Suppressor macrophage treated with lipopolysaccharide for 1 hour (primary cell): ENCODE measurements at places on chromosomes 3 and 15.
A peak's percentile ranks its signal among the peaks of the same experiment; 100 is the strongest.

- DNase-seq = peak; percentile 24
These were observed 154.2 kb upstream of the TNIK start for GRCh38 chr3:171614318-171614921.

DNA sequence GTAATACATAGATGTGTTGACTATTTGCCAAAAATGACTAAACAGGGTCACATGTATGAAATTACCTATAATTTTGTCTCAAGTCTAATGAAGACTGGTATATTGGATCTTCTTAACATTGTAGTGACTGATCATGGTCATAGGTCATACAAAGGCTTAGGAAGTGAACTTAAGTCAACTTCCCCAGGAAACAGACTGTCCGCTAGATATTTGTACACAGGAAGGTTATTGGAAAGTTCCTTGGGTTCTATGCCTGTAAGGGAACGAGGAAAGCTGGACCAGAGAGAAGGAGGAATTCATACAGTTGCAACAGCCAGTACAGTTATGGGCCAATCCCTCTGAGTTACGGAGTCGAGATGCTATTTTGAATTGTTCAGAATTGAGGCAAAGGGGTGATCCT is 462.0 kb upstream of the THRB start:
- DNase-seq = no peak

DNA sequence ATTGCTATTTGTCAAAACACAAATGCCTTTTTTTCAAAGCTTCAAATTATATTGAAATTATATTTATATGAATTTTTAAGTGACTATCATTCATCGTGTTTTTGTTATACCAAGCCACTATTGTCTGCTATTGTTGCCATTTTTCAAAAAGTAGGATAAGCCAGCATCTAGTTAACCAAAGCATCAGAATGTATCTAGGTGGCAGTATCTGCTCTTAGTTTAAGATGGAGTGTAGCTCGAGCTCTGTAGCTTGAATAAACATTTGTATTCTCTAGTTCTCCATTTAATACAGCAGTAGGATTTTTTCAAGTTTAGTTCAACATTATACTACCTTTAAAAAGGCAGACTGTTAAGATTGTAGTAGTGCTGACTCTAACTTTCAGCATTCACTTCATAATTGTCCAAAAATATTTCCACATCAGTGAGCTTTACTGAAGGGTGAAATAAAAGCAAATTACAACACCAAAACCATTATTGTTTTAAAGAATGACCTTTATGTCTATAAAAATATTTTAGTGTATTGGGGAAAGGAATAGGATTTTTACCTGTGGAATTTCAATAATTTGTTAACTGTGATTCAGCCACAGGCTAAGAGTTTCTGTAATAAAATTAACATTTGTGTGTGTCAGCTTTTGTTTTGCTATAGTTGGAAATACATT is 19.6 kb upstream of the C15orf61 start:
- no peak for DNase-seq

DNA sequence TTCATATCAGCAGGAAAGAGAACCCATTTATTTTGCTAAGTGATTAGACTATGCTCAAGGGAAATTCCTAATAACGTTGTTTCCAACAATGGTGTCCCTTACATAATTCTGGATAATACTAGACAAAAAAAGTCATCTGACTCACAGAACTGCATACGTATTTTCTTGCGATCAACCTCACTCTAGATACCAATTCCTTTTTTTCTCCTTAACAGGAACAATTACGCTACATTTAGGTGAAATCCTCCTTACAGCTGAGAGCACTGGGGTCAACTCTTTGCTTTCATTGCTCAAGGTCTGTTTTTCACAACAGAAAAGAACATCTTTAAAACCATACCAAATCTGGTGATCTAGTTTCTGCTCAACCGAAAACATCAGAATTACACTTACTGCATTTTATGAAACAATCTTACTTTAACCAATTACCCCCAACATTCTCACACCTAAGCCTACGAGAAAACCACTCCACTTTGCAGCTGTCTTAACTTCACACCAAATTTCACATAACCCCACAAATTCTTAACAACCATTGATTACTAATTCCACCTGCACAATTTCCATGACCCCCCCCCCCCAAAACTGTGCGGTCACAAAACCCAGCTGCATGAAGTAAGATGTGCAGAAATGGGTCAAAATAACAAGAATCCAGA is 61.2 kb upstream of the ICE2 start:
- no peak for DNase-seq

DNA sequence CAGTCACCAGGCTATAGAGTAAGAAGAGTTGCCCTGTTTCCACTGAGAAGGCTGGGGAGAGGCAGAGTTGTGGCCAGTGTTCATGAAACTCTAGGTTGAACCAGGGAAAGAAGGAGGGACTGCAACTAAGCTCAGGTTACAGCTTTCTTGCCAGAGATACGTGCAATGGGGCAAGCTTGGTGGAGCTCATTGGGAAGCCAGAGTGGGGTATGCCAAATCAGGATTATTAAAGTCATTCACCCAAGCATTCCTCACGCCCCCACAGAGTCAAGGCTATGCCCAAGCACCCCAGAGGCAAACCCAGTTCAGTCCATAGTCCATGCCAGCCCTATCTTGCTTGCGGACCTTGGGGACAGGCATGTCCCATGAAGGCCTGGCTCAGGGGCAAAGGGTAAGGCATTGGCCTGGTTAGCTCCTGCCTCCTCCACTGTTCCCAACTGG is 17.6 kb downstream of the SLC6A20 start:
- no peak for DNase-seq

DNA sequence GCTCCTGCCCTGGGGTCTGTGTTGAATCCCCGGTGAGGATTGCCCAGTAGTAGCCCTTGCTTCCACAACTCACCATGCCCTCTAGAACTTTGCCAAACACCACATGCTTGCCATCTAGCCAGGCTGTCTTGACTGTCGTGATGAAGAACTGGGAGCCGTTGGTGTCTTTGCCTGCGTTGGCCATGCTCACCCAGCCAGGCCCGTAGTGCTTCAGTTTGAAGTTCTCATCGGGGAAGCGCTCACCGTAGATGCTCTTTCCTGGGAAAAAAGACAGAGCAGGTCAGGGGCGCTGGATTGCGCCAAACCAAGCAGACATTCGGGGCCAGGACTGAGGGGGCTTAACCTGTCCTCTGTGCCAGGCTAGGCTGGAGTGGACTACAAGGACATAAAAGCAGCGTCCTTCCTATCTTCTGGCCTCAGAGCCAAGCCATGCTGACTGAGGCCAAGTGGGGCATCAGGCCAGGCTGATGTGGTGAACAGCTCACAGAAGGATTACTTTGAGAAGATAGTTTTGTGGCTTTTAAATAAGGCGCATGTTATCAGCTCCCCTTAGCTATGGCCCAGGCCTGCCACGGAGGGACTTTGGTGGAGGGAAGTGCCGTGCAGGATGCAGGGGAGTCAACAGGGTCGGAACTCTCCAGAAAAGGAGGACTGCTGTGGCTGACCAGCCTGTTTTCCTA is 5.3 kb downstream of the SNX22 start:
- DNase-seq = no peak

GRCh38 chr15:73889053-73889761 is 15.8 kb downstream of the TBC1D21 start:
- DNase-seq = no peak

- DNase-seq = no peak
These were observed 50.0 kb downstream of the TRIM42 start for GRCh38 chr3:140727886-140728285.

GRCh38 chr3:172216911-172217310 is 177.5 kb downstream of the FNDC3B start:
- DNase-seq = no peak

DNA sequence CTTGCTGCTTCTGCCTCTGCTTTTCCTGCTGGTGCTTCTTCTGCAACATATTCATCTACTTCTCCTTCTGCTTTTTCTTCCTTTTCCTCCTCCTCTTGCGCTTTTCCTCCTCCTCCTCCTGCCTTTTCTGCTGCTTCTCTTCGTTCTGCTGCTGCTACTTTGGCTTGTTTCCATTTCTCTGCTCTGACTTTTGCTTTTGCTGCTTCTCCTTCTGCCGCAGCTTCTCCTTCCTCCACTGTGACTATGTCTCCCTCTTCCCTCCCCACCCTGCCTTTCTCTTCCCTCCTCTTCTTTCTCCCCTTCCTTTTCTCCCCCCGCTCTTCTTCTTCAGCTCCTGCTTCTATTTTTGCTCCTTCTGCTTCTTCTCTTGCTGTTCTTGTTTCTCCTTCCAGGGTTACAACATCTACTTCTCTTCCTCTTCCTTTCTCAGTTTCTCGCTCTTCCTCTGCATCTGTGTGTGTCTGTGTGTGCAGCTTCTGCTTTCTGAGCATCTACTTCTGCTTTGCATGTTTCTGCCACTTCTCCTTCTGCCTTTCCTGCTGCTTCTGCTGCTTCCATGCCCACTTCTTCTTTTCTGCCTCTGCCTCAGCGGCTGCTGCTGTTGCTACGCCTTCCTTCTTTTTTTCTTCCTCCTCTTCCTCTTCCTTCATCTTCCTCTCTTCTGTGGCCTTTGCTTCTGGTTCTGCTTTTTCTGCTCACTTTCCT is 51.4 kb downstream of the FAM43A start:
- DNase-seq = peak; percentile 91

GRCh38 chr3:122893754-122894668 is 99.1 kb downstream of the SLC49A4 start:
- DNase-seq = no peak

- DNase-seq = no peak
These were observed 36.0 kb downstream of the FBLN2 start for GRCh38 chr3:13584901-13585300.

DNA sequence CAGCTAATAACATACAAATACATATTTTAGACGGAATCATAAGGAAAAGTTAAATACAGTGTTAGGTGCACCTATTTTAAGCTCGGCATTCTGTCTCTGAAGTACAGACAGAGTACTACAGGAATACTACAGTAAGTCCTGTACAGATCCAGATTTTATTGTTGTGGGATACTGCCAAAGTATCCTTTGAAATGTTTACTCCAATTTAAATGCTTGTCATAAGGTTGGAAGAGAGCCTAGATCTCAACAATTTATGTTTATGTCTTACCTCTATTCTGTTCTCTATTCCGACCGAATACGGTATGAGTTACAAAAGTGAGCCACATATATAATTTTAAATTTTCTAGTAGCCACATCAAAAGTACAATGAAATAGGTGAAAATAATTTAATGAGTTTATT is 25.3 kb downstream of the PLD1 start:
- no peak for DNase-seq

- peak; percentile 7 for DNase-seq
These were observed 110.8 kb downstream of the BBX start for GRCh38 chr3:107633327-107634098.

- DNase-seq = no peak
These were observed 111.7 kb upstream of the NR2F2 start for GRCh38 chr15:96218623-96219455.

DNA sequence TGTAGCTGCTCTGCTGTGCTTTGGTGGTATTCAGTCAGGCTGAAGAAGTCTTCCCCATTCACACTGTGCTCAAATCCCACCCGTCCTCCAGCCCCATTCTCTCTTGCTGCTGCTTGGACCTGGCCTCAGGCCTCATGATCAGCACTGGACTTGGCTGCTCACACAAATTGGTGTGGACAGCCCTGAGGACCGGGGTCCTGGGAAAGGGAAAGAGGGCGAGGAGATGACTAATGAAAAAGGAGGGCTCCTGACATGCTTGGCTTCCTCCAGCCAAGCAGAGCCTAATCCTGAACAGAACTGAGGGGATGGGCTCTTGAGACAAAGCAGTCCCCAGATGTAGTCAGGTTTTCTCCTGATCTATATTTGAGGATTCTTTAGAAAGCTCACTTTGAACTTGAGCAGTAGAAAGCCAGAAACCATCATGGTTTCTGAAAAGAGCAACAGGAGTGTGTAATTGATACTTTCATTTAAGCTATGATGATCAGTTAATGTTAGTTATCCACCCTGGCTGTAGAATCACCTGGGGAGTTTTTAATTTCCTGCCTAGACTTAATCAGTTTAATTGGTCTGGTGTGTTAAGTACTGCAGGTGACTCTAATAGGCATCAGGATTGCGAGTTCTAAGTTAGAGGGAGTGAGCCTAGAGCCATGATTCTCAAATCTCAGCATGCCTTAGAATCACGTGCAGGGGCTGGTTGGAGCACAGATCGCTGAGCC is 79.4 kb upstream of the THBS1 start:
- no peak for DNase-seq

GRCh38 chr3:66355394-66355793 is 134.6 kb downstream of the SLC25A26 start:
- no peak for DNase-seq

DNA sequence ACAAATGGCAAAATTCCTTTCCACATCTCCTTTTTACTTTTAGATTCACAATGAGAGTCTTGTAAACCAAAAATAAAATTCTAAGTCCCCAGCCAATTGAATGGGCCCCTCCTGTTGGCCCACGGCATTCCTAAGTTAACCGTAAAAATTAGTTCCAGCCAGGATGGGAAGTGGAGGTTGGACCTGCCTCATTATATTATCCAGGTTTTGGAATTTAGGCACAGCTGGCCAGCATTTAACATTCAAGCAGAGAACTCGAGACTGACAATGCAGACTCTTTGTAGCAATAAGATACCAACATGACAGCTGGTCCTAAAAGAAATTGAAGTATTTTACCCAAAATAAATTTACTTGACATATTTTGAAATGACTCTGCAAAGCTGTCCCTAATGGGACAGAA is 321.0 kb upstream of the NAALADL2 start:
- DNase-seq = no peak

DNA sequence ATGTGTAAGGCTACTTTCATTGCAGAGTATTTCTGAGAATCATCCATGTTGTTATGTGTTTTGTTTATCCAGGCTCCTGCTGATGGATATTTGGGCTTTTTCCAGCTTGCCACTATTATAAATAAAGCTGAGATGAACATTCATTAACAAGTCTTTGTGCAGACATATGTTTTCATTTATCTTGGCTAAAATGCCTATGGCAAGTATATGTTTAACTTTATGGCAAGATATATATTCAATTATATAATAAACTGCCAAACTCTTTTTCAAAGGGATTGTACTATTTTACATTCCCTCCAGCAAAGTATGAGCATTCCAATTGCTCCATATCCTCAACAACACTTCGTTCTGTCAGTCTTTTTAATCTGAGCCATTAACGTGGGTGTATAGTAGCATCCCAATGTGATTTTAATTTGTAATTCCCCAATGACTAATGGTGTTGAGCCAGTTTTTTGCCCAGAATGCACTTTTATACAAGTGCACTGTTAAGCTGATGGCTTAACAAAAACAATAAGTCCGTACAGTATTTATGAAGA is 452.4 kb downstream of the SHQ1 start:
- peak; percentile 68 for DNase-seq

DNA sequence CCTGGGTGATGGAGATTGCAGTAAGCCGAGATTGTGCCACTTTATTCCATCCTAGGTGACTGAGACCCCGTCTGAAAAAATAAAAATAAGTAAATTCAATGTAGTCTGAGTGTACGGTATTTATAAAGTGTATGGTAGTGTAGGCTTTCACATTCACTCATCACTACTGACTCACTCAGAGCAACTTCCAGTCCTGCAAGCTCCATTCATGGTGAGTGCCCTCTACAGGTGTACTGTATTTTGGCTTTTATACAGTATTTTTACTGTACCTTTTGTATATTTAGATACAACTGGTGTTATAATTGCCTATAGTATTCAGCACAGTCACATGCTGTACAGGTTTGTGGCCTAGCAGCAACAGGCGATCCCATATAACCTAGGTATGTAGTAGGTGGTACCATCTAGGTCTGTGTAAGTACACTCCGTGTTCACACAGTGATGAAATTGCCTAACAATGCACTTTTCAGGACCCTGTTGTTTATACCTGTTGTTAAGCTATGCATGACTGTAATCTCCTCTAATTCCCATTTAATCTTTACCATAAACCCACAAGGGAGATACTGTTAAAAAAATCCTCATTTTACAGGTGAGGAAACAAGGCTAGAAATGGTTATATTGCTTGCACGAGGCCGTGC is 19.3 kb downstream of the CACNA1D start:
- no peak for DNase-seq

- peak; percentile 32 for DNase-seq
These were observed 75.6 kb downstream of the MCTP2 start for GRCh38 chr15:94306700-94307650.
